Putamen (tissue), 1 donor: ENCODE measurements at places on chromosomes 5 and 9.

GRCh38 chr5:53063176-53063575, 46.4 kb downstream of the MOCS2 start:
- DNase-seq = no peak

GRCh38 chr5:88544136-88544645, 275.5 kb upstream of the TMEM161B start:
- no peak for DNase-seq

DNA sequence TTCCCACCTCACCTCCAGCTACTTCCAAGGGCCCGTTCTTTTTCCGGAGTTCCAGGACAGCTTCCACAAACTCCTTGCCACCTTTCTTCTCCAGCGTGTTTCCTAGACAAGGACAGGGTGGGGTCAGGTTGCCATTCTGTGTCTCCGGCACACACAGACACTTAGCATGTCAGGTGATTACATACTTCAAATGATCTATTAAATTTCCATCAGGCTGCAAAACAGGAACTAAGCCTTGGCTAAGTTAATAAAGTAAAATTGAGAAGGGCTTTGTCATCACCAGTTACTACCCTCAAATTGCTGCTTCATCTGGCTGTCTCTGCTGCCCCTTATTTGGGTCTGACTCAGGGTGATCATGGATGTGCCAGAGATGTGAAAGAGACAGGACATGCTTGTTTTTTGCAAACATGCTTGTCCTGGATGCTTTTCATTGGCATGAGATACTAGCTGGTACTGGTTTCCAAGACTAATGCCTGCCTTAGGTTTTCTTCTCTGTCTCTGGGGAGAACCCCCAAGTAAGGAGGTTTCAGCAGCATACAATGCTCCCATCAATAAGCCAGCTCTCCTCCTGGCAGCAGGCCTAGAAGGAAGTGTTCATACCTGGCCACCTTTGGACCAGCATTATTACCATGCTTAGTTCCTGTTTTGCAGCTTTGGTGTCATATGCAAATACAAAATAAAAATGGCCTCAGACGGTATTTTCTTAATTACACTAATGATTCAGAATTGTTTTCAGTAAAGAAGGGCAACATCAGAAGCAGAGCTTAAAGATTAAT, 52.9 kb downstream of the MACROH2A1 start:
- no peak for DNase-seq

DNA sequence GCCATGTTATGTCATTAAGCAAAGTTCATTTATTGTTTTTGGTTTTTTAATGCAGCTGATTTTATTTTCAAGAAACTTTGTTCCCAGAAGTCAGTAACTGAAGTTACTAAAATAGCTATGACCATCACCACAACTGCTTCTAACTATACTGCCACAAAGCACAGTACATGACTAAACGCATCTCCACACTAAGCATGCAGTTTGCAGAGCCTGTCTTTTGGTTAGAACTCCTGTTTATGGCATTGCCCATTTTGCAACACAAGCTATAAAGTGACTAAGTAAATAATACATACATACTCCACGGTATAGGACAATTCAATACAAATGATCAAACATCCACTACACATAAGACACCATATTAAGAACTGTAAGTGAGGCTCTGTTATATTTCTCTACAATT, 109.7 kb downstream of the MLLT3 start:
- no peak for DNase-seq

- DNase-seq = no peak
Measured at GRCh38 chr9:65449423-65449822, 164.4 kb upstream of the FOXD4L5 start.

DNA sequence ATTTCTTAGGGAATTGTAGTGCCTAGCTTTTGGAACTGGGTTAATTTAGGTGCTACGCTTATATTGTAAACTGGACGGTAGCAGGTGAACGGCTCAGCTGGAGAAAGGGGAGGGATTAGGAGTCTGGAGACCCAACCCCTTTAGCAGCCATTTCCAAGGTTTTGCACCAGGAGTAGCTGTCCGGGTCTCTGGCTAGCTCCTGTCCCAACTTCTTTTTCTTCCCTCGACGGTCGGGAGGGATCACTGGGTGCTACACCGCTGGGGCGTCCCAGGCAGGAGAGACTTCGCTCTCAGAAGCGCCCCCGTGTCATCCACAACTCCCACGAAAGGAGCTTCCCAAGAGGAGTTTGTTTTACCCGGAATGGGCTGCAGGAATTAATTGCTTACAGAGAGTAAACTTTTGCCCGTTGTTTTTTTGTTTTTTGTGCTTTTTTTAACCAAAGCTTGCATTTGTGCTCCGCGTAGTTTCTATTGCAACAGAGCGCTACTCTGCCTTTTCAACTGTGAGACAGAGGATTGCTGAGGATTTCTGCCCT, 1640.9 kb upstream of the C9orf72 start:
- DNase-seq = no peak

- DNase-seq = no peak
Measured at GRCh38 chr9:13013991-13014883, 239.4 kb downstream of the LURAP1L start.

DNA sequence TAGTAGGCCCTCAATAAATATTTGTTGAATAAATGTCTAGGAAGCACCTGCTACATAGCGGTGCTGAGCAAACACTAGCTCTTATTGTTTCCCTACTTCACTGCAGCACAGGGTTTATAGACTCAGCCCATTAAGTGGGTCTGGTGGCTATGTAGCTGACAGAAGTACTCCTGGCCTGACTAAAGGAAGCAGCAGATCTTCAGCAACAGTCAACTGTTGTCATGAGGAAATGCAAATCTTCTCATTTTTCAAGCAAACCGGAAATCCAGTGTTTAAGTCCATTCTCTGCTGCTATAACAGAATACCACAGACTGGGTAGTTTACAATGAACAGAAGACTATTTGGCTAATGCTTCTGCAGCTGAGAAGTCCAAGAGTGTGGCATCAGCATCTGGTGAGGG, 2.8 kb upstream of the TEX10 start:
- no peak for DNase-seq

DNA sequence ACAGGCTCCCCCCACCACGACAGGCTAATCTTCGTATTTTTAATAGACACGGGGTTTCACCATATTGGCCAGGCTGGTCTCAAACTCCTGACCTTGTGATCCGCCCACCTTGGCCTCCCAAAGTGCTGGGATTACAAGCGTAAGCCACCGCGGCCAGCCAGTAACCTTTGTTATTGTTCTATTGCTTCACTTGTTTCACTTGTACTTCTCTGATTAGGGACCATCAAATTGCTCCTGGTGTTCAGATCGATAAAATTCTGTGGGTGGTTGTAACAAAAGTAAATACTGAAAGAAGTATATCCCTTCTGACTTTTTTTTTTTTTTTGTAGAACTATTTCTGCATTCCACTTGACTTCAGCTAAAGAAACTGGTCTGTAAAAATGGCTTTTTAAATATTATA, 445.5 kb upstream of the CDH10 start:
- no peak for DNase-seq

GRCh38 chr5:120241400-120241799, 222.7 kb upstream of the PRR16 start:
- no peak for DNase-seq

GRCh38 chr9:123999661-124000060, 11.9 kb upstream of the LHX2 start:
- no peak for DNase-seq

DNA sequence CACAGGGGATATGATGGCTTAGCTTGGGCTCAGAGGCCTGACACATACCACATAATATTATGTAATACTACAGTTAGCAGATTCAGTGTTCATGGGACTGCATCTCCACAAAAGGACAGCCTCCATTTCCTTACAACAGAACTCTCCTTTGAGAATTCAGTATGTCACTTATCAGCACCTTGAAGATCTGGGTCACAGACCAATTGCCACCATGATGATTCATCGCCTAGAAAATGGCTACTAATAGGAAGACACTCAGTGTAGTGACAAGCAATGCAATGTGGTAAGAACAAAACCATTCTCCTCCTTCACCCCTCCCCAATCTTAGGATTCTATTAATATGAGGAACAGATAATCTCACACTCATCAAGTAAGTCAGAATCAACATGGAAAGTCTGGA, 38.7 kb upstream of the PRLR start:
- DNase-seq = no peak

DNA sequence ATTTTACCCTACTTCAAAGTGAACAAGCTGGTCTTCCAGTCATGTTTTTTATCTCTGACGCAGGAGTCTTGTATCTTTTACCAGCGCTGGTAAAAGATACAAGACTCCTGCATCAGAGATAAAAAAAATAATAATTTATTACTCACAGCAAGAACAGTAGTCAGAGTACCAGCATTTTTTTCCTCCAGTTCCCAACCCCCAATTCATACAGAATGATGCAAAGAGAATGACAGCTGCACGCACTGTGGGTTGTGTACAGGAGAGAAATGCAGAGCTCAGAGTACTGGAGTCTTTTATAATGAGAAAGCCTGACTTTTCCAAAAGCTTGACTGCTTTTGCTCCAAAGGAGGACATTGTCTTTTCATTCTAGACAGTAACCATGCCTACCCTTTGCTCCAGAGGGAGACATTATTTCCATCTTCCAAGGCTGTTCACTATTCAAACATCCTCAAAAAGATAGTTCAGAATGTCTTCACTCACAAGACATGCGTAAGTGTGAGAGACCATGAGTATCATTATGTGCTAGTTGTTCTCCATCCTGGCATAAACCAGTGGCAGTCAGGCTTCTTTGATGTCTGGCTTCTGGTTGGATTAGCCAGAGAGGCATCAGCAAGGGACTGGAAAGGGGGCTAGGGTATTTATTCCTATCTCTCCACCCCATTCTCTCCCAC, 14.3 kb upstream of the RANBP6 start:
- no peak for DNase-seq

DNA sequence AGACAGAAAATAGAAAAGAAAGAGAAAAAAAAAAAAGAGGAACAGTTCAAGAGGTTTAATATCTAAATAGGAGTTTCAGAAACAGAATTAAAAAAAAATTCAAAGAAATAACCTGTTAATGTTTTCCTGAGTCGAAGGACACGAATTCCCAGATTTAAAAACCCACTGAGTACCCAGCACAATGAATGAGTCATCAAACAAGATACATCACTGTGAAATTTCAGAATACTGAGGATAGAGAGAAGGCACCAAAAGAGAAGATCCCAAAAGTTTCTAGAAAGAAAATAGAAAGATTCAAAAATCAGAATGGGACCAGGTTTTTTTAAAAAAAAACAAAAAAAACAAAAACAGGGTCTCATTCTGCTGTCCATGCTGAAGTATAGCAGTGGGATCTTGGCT, 8.8 kb downstream of the CDO1 start:
- DNase-seq = no peak

GRCh38 chr9:35518225-35518821, 28.4 kb downstream of the RUSC2 start:
- no peak for DNase-seq

- DNase-seq = no peak
Measured at GRCh38 chr5:39629946-39630345, 205.2 kb upstream of the DAB2 start.

GRCh38 chr5:61768692-61769281, 436.7 kb downstream of the ZSWIM6 start:
- no peak for DNase-seq

DNA sequence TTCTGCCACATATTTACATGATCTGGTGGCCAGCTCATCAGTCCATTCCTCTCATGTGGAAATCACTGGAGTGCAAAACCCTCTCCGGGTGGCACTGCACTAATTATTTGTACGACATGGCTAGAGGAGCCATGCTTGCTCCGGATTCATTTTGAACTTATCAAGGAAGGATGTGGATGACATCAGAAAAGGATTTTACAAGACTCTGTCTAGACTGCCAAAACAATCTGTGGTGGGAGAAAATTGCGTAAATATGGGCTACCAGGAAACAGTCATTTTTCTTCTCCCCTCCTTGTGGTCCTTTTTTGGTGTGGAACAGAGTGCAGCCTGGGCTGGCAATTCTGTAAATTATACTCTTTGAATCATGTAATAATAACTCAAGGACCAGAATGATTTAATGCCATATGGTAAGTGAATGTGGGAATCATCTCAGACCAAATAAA, 123.4 kb upstream of the IFNE start:
- DNase-seq = no peak

GRCh38 chr9:77237896-77238295, 60.6 kb downstream of the VPS13A start:
- DNase-seq = no peak

DNA sequence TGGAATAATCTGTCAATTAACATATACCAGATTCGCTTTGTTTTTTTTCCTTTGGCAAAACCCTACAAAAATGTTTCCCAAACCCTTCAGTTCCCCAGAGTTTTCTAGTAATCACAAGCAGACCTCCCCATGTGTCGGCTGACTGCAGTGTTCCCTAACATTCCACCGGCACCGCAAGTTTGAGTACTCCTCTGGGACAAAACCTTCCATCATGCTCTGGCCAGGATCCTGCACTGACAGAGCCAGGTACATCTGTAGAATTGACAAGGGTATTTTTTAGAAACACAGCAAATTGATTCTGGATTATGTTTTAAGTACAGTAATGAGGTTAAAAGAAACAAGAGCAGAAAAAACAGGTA, 174.7 kb downstream of the GAS1 start:
- DNase-seq = no peak

GRCh38 chr9:127705577-127706379, 1.0 kb upstream of the CFAP157 start:
- DNase-seq = no peak

DNA sequence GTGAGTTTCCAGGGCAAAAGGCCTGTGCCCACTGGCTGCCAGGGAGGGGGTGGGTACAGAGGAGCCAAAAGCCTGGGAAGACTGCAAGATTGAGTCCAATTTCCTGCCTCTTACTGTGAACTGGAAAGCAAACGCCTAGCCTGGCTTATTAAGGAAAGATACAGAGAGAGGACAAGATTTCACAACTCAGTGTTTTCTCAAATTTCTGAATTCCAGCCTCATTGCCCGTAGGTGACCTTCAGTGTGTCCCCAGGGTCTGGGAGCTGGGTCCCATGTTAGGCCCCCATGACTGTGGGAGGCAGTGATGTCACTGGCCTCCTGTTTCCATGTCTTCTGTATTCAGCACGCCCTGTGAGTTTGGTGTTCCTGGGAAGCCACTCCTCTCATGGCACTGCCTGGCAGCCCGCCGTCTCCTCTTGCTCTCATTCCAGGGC, 60.6 kb upstream of the PTPN3 start:
- no peak for DNase-seq

DNA sequence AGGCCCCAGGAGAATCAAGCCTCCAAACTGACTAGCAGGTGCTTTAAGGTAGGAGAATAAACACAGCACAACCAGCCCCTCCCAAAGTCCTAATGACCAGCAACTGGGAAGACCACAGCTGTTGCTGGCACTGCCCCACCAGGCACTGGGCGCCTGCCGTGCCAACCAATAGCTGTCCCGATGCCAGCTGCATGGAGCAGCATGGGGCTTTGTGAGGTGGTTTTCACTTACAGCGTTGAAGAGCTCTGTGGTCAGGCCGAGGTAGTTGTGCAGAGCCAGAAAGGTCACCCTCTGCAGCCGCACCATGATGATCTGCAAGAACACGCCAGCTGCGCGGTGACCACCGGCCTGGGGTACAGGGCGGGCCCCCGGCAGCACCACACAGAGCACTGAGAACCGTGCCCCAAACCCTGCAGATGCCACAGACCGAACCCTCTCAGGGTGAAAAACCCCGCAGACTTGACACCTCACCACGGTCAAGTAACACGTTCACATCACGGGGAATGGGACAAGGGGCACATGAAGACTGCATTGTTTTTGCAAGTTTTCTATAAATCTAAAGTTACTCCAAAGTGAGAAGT, 28.7 kb downstream of the PNPLA7 start:
- no peak for DNase-seq

GRCh38 chr5:1312993-1313833, 18.3 kb upstream of the TERT start:
- no peak for DNase-seq
